ENCODE measurements at places on chromosomes 7 and 10.
A peak's percentile ranks its signal among the peaks of the same experiment; 100 is the strongest.

GRCh38 chr7:120783721-120784120 lies 74.2 kb downstream of the TSPAN12 start:
- DNase-seq, result no peak

GRCh38 chr7:46576950-46577349 lies 655.9 kb upstream of the IGFBP3 start:
- no peak for DNase-seq

DNA sequence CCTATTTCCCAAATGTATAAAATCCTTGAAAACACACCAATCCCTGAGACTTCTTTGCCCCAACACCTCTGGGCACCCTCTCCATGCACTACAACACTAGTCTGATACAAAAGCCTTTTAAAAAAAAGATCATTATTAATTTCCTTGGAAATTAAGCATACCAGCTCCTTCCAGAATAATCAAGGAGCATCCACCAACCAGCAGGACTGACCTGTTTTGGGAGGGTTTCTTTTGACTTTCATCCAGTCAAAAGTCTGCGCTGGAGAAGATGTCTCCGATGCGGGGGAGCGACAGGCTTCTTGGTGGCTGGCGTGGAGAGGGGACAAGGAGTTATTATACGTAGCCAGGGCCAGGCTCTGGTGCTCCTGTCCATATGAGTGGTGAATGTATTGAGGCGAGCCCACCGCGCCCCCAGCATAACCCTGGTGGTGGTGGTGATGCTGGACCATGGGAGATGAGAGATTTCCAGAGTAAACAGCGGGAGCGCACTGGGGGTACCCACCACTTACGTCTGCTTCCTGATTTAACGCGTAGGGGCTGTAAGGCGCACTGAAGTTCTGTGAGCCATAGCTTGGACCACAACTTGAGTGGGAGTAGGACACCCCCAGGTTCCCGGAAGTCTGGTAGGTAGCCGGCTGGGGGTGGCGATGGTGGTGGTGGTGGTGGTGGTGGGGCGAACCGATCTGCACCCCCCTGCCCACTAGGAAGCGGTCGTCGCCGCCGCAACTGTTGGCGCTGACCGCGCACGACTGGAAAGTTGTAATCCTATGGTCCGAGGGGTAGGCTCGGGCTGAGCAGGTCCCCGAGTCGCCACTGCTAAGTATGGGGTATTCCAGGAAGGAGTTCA lies 527 bp downstream of the HOXA1 start:
- DNase-seq, result no peak

GRCh38 chr7:11331128-11332102 lies 357.7 kb downstream of the PHF14 start:
- DNase-seq, result no peak

DNA sequence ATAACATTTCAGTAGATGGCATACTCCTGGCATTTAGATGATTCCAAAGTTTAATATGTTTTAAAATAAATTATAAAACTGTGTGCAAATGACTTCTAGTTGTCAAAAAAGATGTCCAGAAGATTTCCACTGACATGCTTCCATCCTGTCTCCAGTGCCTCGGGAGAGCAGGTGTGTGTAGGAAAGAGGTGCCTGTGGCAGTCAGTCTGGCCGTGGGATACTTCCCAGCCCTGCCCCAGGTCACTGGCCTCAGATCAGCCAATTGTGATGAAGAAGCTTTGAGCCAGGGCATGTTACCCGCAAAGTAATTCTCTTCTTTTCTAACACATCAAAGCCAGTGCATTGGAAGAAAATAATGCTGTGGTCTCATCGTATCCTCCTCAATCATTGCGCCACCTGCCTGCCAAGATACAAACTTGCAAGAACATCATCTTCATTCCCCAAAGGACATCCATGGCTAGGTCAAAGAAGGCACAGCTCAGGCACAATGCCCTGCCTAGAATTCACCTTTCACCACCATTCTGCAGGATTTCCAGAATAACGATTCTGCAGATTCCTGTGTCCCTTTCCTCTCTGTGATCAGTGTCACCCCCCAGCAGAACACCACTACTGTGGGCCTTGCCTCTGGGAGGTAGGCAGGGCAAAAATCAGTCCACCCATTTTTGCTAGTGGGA lies 6.3 kb upstream of the KCNMA1 start:
- peak; percentile 77 for DNase-seq

DNA sequence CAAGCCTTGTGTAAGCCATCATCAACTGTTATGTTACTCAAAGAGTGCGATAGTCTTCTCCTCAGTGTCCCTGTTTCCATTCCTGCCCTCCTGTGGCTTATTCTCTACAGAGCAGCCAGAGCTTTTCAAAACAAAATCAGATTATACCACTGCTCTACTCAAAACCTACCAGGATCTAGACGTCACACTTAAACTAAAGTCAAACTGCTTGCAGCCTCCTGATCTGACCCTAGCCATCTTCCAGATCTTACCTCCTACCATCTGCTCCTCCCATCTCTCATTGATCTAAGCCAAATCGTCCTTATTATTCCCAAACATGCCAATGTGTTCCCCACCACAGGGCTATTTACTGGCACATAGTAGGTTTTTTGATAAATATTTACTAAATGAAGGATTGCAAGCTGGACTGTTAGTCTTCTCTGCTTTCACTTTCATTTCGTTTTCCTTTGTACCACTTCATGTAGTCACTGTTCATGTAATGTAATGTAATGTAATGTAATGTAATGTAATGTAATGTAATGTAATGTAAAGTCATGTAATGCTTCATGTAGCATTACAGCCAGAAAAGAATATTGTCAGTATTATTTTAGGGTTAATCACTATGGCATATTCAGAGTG lies 116.1 kb downstream of the GPR37 start:
- no peak for DNase-seq

DNA sequence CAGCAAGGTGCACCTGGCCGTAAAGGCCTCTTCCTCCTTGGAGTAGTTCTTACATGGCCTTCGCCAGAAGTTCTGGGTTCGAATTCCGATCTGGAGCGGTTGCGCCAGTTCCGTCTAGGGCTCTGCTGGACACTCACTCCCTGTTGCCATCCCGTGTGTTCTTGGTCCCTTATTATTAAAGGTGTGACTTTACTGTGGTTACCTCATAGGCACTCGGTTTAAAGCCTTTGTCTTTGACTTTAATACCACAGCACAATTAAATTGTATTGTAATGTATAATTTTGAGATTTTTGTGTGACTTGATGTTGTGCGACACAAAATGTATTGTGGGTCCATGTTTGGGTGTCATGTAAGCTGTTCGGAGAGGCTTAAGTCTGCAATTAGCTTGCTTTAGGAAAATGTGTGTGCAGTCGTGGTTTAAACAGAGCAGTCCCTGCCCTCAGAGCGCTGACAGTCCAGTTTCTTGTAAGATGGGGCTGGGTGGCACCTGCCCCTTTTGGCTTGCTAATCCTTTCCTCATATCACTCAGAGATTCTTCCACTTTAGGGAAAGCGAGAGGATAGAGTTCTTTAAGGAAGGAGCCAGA lies 919 bp downstream of the INPP5F start:
- DNase-seq, result no peak

DNA sequence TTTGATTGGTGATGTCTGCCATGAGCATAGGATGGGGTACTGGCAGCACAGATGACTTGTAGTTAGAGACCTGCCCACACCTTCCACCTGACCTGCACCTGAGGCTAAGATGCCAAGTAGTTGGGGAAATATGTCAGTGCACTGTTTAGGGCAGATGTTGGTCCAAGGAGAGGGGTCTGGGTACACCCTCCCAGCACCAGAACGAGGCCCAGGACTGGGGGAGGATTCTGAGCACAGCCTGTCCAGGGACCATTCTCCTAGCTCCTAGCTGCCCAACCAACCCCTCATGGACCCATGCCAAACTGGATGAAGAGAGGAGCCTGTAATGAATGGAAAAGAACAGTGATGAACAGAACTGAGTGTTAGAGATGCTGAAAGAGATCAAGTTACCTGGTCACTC lies 28.0 kb downstream of the FRMPD2 start:
- no peak for DNase-seq

DNA sequence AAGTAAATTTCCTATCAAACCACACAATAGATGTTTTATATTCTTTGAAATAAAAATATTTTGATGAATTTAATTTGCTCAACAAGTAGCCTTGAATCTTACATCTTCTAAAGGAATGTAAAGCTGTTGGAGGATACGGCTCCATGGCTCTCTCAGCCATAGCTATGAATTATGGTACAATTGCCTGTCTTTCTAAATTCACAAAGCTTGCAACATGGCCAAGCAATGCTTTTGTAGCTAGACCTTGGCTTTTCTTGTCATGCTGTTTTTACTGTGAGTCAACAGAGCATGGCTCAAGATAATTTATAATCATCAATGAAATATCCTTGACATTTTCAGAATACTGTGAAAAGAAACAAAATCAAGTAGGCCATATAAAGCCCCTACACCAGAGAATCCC lies 286.7 kb downstream of the CACNA2D1 start:
- DNase-seq, result no peak

DNA sequence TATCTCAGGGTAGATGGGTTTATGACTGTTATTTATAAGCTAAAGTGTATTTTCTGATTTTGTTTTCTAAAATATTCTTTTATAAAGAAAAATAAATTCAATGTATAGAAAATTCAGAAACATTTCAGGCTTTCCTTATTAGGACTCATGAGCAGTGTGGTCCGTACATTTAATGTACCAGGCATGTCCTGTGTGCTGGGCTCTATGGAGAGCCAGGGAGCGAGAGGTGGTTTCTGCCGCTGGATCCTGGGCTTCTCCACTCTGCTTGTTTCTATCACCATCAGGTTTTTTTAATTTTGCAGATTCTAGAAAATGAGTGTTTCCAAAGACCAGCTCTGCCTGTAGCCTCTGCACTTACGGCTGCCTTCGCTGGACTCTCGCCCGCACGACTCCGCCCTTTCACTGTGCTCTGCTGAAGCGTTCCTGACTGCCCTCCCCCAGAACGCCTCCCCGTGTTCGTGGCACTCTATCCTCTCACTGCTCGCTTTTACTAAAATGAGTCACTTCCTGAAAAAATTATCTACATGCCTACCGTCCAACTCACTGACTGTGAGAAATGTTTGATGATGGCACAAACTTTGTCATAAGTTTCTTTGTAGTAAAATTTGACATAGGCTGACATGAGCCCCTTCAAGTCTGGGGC lies 188.5 kb downstream of the ZMYND11 start:
- DNase-seq, result peak; percentile 47

GRCh38 chr10:7185367-7185690 lies 225.5 kb downstream of the SFMBT2 start:
- DNase-seq, result peak; percentile 64

GRCh38 chr10:64038107-64038506 lies 516.9 kb downstream of the REEP3 start:
- no peak for DNase-seq

DNA sequence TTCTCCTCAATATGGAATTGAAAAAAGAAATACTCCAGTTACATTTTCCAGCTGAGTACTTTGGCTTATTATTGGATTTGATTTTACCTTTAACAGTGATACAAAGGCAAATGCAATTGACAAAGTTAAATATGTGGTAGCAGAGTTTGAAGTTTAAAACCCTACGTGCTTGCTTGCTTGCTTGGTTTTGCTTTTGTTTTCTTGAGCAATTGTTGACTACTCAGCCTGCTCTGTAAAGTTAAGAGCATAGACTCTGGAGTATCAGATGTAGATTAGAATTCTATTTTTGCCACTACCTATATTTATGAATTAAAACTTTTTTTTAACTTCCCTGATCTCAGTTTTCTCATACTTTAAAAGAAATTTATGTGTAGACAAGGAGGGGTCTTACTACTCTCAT lies 51.4 kb downstream of the PCDH15 start:
- no peak for DNase-seq

GRCh38 chr10:110425684-110426293 lies 71.9 kb upstream of the DUSP5 start:
- peak; percentile 73 for DNase-seq

DNA sequence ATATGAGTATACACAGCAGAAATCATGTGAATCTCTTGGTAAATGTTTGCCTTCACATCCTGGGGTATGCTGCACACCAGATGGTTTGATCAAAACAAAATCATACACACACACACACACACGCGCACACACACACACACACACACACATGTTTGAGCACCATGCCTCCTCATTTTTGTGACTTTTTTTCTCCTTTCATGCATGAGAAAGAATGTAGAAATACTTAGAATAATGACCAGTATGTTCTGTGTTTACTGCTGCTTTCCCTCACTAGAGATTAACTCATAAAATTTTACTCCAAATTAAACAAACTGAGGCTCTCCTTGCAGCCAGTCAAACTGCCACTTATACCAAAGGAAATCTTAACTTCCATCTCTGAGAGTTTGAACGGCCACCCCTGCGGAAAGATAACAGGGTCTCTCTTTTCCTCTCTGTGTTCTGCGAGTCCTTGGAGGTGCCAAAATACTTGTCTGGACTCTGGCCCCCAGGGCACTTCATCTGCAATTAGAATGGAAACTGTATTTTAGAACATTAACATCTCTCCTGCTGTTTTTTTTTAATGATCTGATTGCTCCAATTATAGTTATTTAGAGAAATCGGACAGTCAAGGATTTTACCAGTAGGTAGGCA lies 320.8 kb upstream of the NFE2L3 start:
- no peak for DNase-seq

DNA sequence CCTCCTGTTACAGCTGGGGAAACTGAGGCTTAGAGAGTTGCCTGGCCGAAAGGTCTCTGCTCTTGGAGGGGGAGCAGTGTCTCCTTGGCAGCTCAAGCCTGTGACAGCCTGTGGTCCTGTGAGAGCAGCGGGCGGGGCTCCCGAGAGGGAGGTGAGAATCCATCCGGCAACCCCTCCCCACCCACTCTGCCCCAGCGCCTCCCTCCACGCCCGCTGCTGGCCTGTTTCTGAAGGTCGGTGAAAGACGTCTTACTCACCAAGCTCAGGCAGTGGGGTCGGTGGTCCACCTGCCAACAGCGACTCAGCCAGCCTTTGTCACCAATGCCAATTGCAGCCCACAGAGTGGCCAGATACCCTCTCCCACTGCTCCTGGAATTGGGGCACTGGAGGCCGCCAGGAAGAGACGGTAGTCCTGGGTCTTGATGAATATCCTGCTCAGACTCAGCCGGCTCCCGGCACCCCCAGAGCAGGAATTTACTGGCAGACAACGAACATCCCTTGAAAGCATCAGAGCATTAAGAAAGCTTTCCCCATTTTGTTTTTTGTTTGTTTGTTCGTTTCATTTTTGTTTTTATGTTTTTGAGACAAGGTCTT lies 7.4 kb upstream of the TTYH3 start:
- peak; percentile 26 for DNase-seq

GRCh38 chr10:62907470-62908212 lies 91.5 kb upstream of the EGR2 start:
- DNase-seq, result no peak

DNA sequence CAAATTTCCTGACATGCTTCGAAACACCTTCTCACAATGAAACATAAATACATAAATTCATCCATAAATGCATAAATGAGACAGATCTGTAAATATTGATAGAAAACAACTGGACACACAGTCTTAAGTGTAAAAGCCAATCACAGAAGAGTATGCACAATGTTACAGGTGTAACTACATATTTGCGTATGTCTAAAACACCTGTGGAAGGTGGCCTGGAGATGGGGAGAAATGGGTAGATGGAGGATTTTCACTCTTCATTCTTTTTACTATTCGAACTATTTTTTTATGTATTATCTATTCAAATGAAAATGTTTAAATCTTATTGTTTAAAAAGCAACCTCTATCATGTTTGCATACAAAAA lies 860 bp downstream of the IQUB start:
- DNase-seq, result no peak

Measured in hematopoietic multipotent progenitor cell treated with erythropoietin and hydrocortisone succinate and interleukin-3 and kit ligand, for 6 days (in vitro differentiated cells).